ENCODE measurements at places on chromosomes 2 and 18.

DNA sequence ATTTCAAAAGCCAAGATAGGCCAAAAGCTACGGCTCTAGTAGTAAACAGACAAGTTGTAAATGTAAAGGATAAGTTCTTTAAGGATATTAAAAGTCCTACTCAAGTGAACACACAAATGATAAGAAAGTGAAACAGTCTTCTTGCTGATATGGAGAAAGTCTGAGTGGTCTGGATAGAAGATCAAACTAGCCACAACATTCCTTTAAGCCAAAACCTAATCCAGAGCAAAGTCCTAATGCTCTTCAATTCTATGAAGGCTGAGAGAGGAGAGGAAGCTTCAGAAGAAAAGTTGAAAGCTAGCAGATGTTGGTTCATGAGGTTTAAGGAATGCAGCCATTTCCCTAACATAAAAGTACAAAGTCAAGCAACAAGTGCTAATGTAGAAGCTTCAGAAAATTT is 111.7 kb upstream of the ZEB2 start:
- DNase-seq: no peak

DNA sequence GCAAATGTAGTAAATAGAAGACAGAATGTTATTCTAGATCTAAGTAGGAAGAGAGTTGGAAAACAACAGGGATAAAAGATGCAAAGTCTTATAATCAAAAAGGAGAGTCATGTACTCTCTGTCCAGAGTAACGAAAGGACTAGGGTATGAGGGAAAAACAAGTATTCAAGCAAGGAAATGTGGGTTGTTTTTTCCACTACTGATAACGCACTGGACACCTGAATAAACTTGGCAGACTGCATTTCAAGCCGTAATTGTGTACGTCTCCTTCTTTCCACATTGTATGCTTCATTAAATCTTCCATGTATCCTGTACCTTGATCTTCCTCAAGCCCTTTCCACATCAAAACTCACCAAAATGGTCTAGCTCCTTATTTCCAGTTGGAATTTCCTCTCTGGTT is 420.6 kb downstream of the ZEB2 start:
- DNase-seq: no peak

- DNase-seq: no peak
These were observed 63.5 kb upstream of the ARL5A start for GRCh38 chr2:151891566-151892194.

DNA sequence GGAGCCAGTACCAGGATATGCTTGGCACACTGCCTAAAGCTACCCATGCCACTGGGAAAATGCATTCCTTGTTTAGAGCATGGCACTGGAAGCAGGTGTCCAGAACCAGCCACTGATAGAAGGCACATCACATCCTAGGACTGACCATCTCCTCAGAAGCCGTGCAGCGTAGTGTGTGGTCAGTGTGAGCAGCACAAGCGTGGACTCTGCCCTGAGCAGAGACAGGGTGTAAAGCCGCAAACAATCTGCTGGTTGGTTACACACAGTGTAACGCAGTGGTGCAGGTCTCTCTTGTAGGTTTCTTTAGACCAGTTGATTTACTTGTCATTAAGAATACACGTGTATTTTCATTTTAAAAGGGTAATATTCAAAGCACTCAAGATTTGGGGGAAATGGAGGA is 377.8 kb upstream of the HS6ST1 start:
- no peak for DNase-seq

GRCh38 chr2:127508631-127509034 is 17.7 kb downstream of the IWS1 start:
- DNase-seq: no peak

GRCh38 chr2:190726255-190726654 is 77.4 kb downstream of the NAB1 start:
- no peak for DNase-seq

- DNase-seq: peak; percentile 43
These were observed at the start of gene KIDINS220 for GRCh38 chr2:8836971-8837794. Gene KIDINS220, minus strand, starts transcription at chr2:8837613. Its CDS starts 10,520 bp downstream, at chr2:8827093.

GRCh38 chr2:63192889-63193774 is 142.5 kb downstream of the OTX1 start:
- no peak for DNase-seq

All from GM12878 (cell line).